ENCODE measurements at places on chromosomes 2 and 18.

DNA sequence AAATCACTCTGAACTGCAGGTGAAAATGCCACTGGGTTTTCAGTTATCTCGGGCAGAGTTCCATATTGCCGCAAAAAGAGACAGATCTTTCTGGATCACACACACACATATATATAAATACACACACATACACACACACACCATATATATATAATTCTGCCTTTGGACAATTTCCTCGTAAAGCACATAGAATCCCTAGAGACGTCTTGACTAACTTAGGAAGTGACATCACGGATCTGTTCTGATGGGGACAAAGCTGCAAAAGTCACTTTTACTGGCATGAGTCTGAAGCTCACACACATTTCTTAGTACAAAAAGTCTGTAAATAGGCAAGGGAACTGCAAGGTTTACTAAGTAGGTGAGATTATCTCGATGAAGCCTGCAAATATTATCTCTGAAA is 28.6 kb upstream of the MBOAT2 start:
- no peak for DNase-seq

DNA sequence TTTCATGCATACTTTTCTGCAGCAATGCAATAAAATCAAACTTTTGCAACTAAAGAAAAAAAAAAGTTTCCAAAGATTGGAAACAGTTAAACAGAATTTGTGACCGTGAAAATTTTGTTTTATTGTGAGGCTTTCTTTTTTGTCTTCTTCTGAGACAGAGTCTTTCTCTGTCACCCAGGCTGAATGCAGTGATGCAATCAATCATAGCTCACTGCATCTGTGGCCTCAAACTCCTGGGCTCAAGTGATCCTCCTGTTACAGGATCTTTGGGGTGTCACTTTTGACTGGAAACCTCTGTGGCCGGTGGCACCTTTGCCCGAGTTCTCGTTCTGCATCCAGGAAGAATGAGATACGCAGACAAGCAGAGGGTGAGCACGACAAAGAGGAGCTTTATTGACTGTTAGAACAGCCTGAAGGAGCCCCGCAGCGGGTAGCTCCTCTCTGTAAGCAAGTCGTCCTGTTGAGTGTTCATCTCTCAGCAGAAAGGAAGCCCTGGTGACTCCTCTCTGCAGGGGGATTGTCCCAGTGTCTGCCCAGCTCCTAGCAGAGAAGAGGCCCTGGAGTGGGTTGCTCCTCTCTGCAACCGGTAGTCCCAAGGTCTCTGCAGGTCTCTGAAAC is 16.9 kb upstream of the ILKAP start:
- DNase-seq, result no peak

DNA sequence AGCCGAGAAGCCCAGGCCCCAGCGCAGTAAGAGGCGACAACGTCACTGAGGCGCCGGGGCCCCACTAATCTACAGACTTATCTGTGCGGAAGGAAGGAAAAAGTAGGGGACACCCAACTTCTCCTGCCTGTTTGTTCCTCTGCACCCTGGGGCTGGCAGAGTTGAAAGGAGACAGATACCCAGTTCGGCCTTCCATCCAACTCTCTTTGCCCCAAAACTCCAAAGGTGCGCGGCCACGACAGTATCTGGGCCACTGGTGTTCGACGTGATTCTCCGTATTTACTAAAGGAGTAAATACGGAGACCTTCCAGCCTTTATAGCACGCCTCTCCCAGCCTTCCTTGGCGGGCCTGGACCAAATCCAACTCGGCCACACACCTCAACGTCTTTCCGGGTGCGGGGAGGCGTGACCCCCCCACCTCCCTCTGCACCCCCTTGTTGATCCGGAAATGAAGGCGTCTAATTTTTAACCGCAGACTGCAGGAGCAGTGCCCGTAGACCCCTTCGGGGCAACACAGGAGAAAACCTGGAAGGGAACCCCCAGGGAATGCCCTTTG is 1.6 kb downstream of the SMAD7 start:
- no peak for DNase-seq

GRCh38 chr2:197571627-197572271 is 55.9 kb downstream of the MOB4 start:
- no peak for DNase-seq

GRCh38 chr2:157508676-157509075 is 64.8 kb upstream of the CYTIP start:
- no peak for DNase-seq

GRCh38 chr2:234961784-234962183 is 10.0 kb downstream of the SH3BP4 start:
- DNase-seq, result no peak

DNA sequence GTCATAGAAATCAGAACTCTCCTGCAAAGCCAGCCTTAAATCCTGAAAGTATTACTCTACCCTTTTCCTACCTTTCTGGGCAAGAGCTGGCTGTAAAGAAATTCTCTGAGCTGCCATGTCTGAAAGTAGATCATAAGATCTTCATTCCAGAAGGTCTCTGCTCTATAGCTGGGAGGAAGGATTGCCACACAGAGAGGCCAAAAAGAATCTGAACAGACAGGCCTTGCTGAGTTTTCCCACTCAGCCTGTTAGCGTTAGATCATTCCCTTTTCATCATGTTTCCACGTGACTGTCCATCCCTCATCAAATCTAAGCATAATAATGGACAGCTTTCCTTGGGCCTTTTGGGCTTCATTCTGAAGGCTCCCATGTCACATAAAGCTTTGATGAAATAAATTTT is 43.2 kb upstream of the FHL2 start:
- DNase-seq, result no peak

- no peak for DNase-seq
Observed at GRCh38 chr18:46894124-46894523, 23.2 kb downstream of the PIAS2 start.

DNA sequence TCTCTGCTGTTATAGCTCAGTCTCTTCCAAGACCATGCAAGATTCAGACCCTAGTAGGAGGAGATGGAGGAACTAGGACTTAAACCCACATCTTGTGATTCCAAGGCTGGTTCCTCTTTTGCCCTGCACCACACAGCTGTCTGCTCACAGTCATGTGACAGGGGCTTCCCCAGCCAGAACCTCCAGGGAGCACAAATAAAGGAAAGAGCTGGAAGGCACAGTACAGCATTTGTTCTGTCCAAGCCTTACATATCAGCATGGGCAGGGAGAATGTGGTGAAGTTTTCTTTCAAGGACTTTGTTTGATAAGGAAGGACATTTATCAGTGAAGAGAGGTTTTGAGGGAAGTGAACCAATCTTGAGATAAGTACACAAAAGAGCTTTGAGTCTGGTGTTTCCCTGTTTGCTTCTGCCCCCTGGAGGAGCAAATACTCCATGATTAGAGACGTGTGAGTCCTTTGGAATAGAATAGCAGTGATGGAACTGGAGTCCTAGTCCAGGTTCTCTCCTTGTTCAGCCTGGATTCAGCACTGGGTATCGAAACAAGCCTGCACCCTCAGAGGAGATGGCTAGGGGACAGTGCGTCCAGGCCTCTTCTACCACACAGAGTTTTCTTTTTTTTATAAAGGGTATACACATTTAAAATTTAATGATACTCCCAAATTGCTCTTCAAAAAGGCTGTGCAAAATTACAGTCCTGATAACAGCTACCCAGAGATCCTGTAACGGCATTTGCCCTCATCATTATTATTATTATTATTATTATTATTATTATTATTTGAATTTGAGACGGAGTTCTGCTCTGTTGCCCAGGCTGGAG is 24.6 kb upstream of the CASP10 start:
- peak; percentile 14 for DNase-seq

- no peak for DNase-seq
Observed at GRCh38 chr18:11962597-11962996, 18.7 kb upstream of the IMPA2 start.

DNA sequence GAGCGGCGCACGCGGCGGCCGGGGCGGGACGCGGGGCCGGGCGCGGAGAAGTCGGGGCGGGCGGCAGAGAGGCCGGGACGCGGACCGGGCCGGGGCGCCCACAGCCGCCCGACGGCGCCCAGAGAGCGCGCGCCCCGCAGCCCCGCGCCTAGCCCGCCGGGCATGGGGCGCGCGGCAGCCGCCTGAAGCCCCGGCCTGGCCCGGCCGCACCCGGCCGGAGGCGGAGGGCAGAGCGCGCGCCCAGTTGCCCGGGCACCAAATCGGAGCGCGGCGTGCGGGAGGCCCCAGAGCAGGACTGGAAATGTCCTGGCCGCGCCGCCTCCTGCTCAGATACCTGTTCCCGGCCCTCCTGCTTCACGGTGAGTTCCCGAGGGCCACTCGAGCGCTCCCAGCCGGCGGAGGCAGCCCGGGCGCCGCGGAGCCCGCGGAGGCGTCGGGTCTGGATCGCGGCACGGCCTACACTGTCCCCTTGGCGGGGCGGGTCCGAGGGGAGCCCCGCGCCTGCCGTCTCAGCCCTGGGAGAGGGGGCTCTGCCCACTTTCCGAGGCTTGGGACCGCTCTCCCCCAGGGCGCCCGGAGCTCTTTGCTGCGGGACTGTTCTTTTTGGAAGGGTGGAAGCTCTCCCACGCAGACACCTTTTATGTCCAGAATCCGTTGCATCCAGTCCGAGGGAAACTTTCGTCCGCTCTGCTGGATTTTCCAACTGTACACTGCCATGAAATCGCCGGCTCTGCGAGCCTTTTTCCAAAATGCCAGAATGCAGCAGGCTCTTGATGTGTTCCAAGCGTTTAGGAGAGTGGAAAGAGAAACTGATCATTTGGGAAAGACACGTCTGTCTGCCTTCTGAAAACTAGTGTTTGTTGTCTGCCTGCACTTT is 484 bp downstream of the APCDD1 start:
- no peak for DNase-seq

- DNase-seq, result no peak
Observed at GRCh38 chr2:105873721-105874120, 129.0 kb downstream of the NCK2 start.

- DNase-seq, result no peak
Observed at GRCh38 chr18:45334191-45334590, 281.1 kb upstream of the SLC14A2 start.

GRCh38 chr2:209808521-209808920 is 36.9 kb downstream of the UNC80 start:
- DNase-seq, result no peak

DNA sequence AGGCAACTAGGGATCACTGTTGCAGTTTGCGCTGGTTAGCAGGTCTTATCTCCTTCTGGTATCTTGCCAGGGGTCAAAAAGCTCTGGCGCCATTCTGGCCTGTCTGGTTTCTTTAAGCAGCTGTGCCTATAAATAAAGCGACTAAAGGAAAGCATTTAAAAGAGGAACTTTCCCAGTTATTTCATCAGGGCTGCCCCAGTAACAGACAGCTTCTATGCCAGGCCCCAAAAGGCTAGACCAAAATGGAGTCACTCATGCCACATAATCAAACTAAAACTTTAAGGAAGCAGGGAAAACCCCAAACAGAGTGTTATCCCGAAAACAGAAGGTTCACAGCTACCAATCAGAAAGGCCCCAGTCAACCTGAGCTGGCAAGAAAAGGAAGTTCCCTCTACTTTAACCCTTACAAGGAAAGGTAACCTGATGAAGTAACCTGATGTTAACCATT is 41.2 kb upstream of the HNRNPA3 start:
- no peak for DNase-seq

- no peak for DNase-seq
Observed at GRCh38 chr18:48325115-48325665, 84.0 kb downstream of the ZBTB7C start.

DNA sequence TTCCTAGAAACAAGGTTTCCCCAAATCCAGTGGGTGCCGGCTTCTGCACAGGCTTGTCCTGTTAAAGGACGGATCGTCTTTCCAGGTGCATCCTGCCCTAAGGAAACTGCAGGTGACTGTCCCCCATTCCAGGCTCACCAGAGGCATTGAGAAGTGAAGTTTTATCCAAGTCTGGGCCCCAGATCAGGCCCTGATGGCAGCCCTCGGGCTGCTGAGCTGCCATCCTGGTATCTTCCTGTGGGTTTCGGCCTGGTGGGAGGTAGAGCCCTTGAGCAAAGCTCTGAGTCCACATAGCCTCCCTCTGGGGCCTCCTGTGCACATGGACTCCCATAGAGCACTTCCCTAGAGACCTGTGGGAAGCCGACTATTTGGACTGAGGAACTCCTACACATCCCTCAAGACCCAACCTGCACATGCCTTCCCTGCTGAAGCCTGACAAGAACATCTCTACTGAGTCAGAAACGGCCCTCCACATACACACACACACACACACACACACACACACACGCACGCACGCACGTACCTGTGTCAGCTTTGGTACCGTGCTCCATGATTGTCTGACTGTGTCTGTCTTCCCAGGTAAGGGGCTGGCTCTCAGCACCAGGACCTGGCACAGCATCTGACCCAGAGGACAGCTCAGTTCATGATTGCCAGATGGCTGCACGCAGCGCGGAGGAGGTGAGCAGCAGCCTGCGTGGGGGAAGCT is 16.4 kb downstream of the TNS1 start:
- no peak for DNase-seq

DNA sequence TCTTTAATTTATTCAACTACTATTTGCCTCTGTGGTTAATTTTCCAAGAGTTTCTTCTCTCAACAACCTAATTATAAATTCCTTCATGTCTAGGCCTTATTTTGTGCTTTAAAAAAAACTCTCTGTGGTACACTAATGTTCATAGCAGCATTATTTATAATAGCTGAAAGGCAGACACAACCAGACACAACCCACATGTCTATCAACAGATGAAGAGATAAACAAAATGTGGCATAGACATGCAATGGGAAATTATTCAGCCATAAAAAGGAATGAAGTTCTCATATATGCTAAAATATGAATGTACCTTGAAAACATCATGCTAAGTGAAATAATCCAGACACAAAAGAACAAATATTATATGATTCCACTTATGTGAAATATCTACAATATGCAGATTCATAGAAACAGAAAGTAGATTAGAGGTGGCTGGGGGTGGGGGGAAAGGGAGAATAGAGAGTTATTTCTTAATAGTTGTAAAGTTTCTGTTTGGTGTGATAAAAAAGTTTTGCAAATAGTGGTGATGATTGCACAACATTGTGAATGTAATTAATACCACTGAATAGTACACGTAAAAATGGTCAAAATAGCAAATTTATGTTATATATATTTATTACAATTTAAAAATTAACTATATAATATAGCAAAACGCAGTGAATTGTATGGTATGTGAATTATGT is 28.1 kb upstream of the RASGRP3 start:
- DNase-seq, result no peak

GRCh38 chr2:52936029-52936428 is 831.6 kb upstream of the CHAC2 start:
- no peak for DNase-seq

- DNase-seq, result no peak
Observed at GRCh38 chr2:143431316-143431715, 302.1 kb downstream of the ARHGAP15 start.

GRCh38 chr2:70831861-70832260 is 3.8 kb downstream of the CD207 start:
- no peak for DNase-seq

- peak; percentile 29 for DNase-seq
Observed at GRCh38 chr2:209600341-209601171, 171.1 kb upstream of the UNC80 start.

DNA sequence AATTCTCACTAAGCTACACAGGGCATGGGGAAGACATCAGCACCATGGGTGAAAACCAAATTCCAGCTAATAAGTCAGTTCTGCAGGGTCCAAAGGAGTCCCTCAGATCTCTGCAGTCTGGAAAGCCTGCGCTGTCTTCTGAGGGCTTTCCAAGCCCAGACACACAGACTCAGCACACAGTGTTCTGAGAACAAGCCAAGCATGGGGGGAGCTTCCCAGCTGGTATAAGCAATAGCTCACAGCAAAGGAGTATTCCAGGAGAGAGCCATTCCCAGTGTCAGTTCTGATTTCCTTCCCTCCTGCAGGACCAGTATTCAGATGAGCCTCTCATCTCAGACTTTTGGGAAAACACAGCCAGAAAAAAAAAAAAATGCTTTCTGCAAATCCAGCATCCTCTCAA is 370.8 kb downstream of the TNS1 start:
- DNase-seq, result no peak

GRCh38 chr18:59686260-59686659 is 11.0 kb downstream of the CCBE1 start:
- no peak for DNase-seq
